ENCODE measurements at places on chromosomes 1 and 21.

GRCh38 chr1:21663951-21664805, 5.0 kb downstream of the RAP1GAP start:
- DNase-seq = no peak
- no peaks in the 10 kb centered on the region for H3K27me3 ChIP-seq
- H3K4me3 ChIP-seq = no peak overlapping the region
- H3K27ac ChIP-seq = no peak overlapping the region

GRCh38 chr1:65213271-65214023, 65.4 kb downstream of the AK4 start:
- H3K4me3 ChIP-seq = no peak overlapping the region
- H3K27me3 ChIP-seq = no peaks in the 10 kb centered on the region
- no peak for DNase-seq
- H3K27ac ChIP-seq = peak overlapping the region; percentile 33
- no peaks in the 10 kb centered on the region for H3K36me3 ChIP-seq

DNA sequence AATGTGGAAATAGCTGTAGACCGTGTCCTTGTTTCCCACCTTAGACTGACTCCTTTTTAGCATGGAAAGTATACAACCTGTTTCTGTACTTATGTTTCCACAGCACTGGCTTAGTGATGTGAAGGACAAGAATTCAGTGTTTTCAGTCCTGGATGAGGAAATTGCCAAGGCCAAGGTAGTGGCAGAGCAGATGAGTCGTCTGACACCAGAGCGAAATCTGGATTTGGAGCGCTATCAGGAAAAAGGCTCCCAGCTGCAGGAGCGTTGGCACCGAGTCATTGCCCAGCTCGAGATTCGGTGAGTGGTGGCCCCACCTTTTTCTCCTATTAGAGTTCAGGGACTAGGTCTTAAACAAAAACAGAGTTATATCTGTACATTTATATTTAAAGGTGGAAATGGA, 112.6 kb downstream of the MACF1 start:
- no peak overlapping the region for H3K4me3 ChIP-seq

DNA sequence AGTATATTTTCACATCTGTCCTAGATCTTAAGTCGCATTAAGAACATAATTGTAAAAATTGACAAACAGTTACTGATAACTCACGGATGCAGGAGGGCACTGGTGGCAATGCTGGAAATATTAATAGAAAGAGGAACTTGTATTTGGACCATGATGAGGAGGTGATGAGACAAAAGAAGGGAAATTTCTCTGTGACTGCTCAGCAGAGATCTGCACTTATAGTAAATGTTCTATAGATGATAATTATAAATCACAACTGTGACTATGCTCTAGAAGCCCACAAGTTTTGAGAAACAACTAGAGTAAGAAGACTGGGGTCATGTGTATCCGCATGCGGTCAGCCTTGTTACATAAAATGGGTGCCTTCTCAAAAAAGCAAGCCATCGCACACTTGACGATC, 8.7 kb upstream of the DUSP12 start:
- no peaks in the 10 kb centered on the region for H3K4me1 ChIP-seq
- no peak overlapping the region for H3K27ac ChIP-seq
- H3K27me3 ChIP-seq = no peaks in the 10 kb centered on the region
- H3K4me3 ChIP-seq = no peak overlapping the region

DNA sequence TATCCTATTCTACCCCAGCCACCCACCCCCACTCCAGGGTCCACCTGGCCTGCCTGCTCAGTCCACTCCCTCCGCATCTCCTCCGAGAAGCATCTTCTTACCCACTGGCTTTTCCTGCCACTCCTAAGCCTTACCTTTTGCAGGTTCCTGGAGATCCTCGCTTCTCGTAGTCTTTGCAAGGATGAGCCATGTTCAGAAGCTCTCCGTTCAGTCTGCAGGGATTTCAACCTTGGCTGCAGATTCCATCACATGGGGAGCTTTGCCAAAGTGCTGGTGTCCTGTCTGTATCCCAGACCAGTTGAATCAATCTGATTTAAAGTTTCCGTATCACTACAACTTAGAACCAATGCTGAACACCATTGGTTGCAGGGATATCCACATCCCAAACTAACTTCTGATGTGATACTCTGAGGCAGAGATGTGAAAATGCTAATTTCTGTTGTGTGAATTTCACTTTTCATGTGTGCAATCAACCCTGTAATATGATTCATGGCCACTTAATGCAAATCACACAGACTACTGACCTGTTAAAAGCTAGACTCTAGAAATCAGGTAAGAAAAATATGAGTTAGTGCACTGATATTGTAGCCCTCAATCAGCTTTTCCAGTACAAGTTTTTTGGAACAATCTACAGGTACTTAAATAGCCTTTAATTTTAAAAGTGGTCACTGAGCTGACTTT, 61.9 kb downstream of the CAPN2 start:
- no peaks in the 10 kb centered on the region for H3K27me3 ChIP-seq
- H3K36me3 ChIP-seq = no peaks in the 10 kb centered on the region
- no peak for DNase-seq

GRCh38 chr21:33241846-33242245, 12.1 kb downstream of the IFNAR2 start:
- no peak overlapping the region for H3K27ac ChIP-seq
- H3K4me1 ChIP-seq = no peaks in the 10 kb centered on the region
- no peaks in the 10 kb centered on the region for H3K36me3 ChIP-seq
- DNase-seq = no peak

GRCh38 chr1:39640861-39641260, 1.4 kb upstream of the HEYL start:
- H3K4me3 ChIP-seq = no peak overlapping the region
- peaks cover 58% of the 10 kb centered on the region for H3K4me1 ChIP-seq
- no peaks in the 10 kb centered on the region for H3K27me3 ChIP-seq

GRCh38 chr1:6198646-6199297, 623 bp downstream of the RPL22 start:
- H3K4me1 ChIP-seq = peaks cover 35% of the 10 kb centered on the region
- peaks cover 15% of the 10 kb centered on the region for H3K36me3 ChIP-seq
- peak overlapping the region; percentile 100 for H3K4me3 ChIP-seq
- no peaks in the 10 kb centered on the region for H3K27me3 ChIP-seq

DNA sequence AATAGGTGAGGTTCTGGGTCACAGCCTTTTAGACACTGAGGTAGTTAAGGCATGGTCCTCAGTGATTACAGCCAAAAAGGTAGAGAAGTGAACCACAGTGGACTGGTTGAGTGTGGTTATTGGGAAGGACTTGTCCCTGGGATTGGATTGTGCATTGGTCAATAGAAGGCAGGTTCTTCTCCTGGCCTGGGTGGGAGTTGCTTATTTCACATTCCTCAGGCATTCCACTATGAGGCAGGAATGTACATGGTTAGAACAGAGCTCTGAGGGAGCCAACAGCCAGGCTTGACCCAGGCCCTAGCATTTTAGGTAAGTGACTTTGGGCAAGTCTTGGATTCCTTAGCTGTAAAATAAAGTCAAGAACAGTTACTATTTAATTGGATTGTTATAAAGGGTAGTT, 97.9 kb upstream of the MARK1 start:
- H3K27me3 ChIP-seq = no peaks in the 10 kb centered on the region
- H3K27ac ChIP-seq = no peak overlapping the region
- DNase-seq = no peak
- H3K4me3 ChIP-seq = no peak overlapping the region

DNA sequence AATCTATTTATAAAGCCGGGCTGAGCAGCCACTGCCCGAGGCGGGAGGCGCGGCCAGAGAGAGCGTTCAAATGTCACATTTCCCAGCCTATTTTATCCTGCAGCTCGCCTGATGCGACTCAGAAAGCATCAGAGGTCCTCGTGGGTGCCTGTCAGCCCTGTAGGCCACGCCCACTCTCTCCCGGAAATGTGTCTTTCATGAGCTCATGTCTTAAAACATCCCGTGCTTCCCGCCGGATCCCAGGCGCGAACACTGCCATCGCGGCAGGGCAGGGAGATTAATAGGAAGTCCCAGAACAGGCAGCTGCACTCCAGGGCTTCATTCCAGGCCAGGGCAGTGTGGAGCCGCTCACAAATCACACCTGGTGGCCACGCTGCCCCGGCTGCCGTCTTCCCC, 117.5 kb downstream of the PRDM16 start:
- no peak overlapping the region for H3K4me3 ChIP-seq
- peak overlapping the region; percentile 72 for H3K27ac ChIP-seq
- H3K4me1 ChIP-seq = peaks cover 40% of the 10 kb centered on the region
- H3K27me3 ChIP-seq = no peaks in the 10 kb centered on the region
- no peaks in the 10 kb centered on the region for H3K36me3 ChIP-seq

- no peaks in the 10 kb centered on the region for H3K36me3 ChIP-seq
- no peak overlapping the region for H3K4me3 ChIP-seq
- H3K4me1 ChIP-seq = peaks cover 51% of the 10 kb centered on the region
- no peak for DNase-seq
- H3K27ac ChIP-seq = no peak overlapping the region
Observed at GRCh38 chr1:3316340-3316943, 138.0 kb upstream of the ARHGEF16 start.

All from body of pancreas (tissue), 4 donors.